Activated T-cell treated with anti-CD3 and anti-CD28 coated beads, Interleukin-2, amount 50 U/mL, for 4 hours (primary cell): ENCODE measurements at places on chromosomes 7 and 10. TPM values are rescaled to one million over a fixed set of nuclear protein-coding genes. Genes with fewer than 3 reads are reported as not detected.

Gene VSTM2A
- not detected for total RNA-seq

Gene WDR86
- total RNA-seq, result 0.37 TPM

DNA sequence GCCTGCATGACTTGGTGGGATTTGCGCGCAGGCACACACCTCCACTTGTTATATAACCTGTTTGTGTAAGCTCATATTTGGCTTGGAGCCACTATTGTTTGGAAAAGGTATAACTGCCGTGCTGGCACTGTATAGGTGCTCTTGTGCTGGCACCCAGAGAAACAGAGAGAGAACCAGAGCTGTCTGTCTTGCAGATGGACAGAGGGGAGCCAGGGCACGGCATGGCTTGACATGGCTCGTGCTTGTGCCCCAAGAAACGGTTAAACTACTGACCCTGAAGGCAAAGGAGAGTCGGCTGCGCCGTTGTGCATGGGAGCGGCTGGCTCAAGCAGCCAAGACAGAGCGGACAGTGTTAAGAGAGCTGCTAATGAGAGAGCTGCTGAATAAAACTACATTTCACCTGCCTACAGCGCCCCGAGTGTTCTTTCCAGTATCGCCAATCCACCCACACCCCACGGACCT is 23.2 kb downstream of the RAPGEF5 start:
- no peak for DNase-seq

- DNase-seq, result no peak
Observed at GRCh38 chr7:158028290-158028941, 559.2 kb downstream of the PTPRN2 start.

DNA sequence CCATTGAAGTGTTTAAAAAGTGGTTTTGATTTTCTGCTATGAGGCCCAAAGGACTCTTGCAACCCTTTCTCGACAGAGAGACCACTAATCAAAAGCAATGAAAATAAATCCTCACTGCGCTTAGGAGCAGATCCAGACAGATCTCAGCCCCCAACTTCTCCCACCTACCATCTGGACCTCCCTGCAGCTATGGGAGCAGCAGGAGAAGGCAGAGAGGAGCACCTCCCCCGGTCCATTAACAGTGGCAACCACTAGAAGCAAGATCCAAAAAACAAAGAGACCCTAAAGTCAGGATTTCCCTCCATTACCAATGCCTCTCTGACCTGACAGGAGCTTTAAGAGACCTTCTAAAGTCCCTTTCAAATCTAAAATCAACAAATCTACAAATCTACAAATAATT is 99.0 kb upstream of the LSM8 start:
- DNase-seq, result no peak

DNA sequence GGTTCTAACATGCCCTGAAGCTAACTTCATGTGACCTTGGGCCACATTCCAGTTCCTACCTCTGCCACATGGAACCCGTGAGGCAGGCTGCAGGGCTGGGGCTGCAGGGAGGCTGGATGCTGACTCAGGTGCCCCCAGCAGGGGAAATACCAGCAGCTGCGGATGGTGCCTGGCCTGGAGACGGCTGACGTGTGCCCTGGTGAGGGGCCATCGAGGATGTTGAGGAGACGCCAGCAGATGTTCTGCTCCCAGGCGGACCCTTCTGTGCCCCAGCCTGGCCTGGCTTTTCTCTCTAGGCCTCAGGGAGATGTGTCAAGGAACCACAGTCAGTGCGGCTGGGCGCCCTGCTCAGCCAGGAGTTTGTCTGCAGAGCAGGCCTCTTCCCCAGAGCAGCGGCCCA is 8.8 kb downstream of the BAG3 start:
- DNase-seq, result no peak

Gene VSTM4
- 0.19 TPM for total RNA-seq

DNA sequence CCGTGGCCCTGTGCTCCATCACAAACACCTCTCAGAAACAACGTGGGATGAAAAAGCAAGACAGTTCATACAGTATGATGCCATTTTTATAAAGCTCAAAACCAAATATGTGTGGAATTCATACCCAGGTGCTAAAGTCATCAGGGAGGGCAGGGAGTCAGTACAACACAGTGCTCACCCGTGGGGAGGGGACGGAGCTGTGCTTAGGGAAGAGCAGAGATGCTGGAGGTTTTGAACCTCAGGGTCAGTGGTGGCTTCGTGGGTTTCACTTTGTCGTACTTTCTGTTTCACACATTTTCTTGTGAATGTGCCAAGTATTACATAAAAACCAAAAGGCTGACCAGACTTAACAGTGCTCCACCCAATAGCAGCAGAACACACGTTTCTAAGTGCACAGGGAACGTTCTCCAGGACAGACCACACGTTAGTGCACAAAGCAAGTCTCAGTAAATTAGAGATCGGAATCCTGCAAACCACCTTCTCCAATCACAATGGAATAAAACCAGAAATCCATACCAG is 21.2 kb downstream of the ZMIZ2 start:
- DNase-seq, result no peak

DNA sequence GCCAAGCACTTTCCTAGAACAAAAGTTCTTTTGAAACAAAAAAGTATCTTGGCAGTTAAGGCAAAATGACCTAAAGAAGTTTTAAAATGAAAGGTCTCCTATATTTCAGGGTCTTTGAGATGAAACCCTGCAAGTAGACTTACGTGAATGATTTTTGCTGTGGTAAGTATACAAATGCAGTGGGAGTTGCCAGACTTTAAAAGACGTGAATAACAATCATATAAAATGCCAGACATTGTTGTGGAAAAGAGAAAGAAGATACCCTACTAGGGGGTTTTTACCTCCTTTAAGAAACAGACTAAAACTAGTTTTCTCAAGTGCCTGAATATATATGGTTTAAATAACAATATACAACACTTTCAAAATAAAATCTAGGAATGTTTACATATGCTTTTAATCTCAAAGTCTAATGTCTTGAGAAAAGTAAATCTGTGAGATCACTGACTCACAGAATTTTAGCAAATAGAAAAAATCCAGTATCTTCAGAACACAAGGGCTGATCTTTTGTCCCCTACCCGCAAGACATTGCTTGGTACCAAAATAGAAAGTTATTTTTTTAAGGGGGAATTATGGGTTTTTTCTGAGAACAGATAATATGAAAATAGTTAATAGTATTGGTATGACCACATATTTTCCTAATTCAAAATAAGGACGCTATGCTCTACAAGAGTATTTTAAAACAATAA is 29.5 kb downstream of the LRRC17 start:
- DNase-seq, result no peak

DNA sequence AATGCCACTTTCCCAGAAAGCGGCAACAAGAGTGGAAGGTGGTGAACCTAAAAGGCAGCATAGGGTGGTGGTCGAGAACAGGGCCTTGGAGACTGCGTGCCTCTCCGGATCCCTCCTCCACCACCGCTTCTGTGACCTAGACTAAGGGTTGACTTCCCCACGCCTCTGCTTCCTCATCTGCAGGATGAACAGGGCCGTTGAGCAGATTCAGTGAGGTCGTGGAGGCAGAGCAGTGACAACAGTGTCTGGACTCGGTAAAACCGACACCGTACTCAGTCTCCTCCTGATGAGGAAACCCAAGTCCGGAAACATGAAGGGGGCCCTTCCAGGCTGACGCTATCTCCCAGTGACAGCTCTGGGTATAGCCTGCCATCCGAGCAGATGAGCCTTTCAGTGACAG is 162.6 kb downstream of the CELF2 start:
- peak; percentile 60 for DNase-seq

- DNase-seq, result no peak
Observed at GRCh38 chr7:25881317-25882037, 270.5 kb upstream of the NFE2L3 start.

GRCh38 chr10:132861116-132861691 is 75.3 kb upstream of the NKX6-2 start:
- peak; percentile 4 for DNase-seq

DNA sequence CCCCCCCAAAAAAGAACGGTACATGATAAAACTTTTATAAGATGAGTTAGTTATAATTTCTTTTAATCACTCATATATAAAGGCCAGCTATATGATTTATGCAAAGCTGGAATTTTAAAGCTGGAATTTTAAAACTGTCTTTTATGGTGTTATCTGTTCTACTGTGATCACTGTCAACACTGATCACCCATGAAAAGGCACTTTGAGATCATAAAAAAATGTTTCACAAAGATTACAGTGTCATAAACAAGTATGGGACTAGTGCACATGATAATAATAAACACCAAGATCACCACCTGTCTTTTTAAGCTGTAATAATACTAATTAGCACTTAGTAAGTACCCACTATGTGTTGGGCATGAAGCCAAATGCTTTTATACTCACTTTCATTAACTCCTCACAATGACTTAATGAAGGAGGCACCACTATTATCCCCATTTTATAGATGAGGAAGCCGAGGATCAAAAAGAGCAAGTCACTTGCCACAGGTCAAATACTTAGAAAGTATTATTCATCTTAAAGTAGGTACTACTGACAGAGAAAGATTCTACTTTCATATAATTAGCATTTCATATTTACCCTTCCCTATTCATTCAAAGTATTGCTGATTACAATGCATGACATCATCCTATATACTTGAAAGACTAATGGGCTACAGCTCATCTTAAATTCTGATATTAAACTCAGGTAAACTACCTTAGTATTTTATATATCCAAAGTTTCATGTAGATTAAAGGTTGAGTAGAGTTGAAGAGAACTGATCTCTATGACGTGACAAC is 8.3 kb upstream of the RHOBTB1 start:
- DNase-seq, result no peak

Gene COBL
- not detected for total RNA-seq

- no peak for DNase-seq
Observed at GRCh38 chr10:104199567-104199966, 32.6 kb downstream of the CFAP43 start.

GRCh38 chr10:75347186-75347585 is 54.4 kb downstream of the ZNF503 start:
- DNase-seq, result no peak

Gene LRRC4
- 1.2 TPM for total RNA-seq

DNA sequence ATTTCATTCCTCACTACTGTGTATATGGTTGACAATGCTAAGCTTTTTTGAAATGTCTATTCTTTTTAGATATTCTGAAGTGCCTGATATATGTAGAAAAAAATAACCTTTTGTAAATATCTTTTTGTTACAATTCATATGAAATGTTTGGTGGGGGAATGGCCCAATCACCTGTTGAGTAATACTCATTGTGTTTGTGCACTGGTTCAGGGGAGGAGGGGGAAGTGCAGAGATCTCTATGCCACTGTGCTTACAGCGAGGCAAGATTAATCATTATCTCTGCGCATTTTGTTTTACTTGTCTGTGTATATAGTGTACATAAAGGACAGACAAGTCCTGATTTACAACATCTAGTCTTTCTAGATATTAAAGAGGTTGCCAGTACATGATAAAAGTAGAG is 25.2 kb downstream of the NUP42 start:
- no peak for DNase-seq

DNA sequence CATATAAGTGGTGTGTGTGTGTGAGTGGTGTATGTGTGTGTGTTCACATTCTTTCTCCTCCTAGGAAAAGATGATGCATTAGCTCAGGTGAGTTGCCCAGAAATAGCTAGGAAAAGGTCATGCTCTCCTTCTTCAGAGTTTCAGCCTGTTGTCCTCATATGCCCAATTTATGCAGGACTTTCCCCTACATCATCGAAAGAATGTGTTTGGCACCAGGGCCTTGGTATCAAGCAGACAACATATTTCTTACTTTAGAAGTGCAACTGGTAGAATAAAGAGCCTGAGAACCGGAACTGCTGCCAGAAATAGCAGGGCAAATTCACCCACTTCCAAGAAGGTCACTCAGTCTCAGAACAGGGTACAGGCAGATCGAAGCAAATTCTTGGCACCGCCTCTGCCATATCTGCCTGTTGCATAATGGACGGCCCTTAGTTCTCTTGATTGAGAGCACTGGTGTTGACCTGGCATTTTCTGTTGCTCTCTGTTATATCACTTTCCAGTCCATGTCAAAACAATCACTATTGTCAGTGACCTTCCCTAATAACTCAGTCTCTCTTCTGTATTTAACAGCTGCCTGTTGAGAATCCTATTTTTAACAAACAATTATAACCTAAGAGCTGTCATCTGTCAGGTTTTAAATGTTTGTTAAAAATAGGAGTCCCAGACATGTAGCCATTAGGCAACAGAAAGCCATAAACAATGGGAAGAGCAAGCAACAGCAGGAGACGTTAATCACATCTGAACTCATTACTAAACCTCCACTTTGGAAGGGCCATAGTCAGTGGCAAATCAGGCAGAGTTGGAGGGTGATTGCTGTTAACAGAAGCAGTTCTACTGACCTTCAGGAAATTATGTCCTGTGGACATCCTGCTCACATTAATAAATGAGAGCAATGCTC is 20.7 kb downstream of the ADRB1 start:
- DNase-seq, result no peak

Gene CHAT
- total RNA-seq, result not detected

GRCh38 chr10:123136221-123136805 is 543 bp downstream of the HMX3 start:
- no peak for DNase-seq

- no peak for DNase-seq
Observed at GRCh38 chr7:141567432-141567831, 16.2 kb downstream of the AGK start.

Gene KCTD7
- total RNA-seq, result 3.6 TPM

DNA sequence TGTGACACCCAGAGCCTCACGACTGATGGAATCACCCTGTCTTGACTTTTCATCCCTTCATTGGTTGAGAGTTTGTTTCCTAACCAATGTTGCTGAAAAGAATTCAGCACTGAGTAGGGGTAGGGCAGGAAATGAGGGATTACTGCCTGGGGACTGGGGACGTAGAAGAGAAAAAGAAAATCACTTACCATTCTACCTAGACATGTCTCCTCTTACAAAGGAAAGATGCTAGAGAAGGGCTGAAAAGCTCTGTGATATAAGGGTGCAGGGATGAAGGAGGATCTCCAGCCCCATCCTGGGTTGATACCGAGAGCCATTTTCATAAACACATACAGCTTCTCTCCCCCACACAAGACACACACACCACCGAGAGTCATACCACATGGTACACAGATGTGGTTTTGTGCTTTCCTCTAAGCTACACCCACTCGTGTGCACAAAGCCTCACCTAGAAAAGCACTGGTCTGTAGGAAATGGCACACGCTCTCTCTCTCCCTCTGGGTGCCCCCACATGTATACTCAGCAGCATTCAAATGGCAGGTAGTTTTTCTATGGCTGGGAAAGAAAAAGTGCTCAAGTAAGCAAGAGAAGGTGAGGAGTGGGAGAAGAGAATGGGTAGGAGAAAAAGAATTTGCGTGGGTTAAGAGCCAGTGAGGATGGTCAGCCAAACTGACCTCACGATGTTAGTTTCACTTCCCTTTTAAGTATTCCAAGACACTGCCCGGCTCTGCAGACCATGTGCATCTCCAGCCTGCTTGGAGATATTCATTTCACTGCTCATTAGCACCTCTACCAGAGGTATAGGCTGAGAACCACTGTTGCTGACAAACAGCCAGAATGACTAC is 85.8 kb downstream of the CALD1 start:
- peak; percentile 18 for DNase-seq

- no peak for DNase-seq
Observed at GRCh38 chr10:110829721-110830410, 41.9 kb upstream of the PDCD4 start.

Gene CUX1
- 21.6 TPM for total RNA-seq
